ENCODE measurements at places on chromosomes 2 and 18. TPM values are rescaled to one million over a fixed set of nuclear protein-coding genes. Genes with fewer than 3 reads are reported as not detected.
A peak's percentile ranks its signal among the peaks of the same experiment; 100 is the strongest.

DNA sequence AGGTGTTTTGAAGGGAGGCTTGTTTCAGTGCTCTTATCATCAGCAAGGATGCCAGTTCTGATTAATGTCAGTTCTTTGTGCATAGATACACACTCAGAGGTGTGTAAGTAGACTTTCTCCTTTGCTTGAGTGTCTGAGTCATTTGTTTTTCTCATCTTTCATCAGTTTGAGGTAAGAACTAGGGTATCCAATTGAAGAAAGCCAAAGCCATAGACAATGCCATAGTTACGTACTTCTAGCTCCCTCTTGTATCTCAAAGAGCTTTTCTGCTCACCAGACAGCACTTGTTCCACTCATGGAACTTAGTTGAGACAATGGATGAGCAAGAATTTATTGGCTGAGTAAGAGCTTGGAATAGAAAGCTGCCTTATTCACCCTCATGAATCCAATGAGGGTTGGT, 520.1 kb downstream of the PIK3C3 start:
- H3K27ac ChIP-seq = no peak overlapping the region
- H3K4me1 ChIP-seq = no peaks in the 10 kb centered on the region
- DNase-seq = no peak

GRCh38 chr2:17164550-17164949, 353.7 kb downstream of the RAD51AP2 start:
- no peak overlapping the region for H3K4me3 ChIP-seq

DNA sequence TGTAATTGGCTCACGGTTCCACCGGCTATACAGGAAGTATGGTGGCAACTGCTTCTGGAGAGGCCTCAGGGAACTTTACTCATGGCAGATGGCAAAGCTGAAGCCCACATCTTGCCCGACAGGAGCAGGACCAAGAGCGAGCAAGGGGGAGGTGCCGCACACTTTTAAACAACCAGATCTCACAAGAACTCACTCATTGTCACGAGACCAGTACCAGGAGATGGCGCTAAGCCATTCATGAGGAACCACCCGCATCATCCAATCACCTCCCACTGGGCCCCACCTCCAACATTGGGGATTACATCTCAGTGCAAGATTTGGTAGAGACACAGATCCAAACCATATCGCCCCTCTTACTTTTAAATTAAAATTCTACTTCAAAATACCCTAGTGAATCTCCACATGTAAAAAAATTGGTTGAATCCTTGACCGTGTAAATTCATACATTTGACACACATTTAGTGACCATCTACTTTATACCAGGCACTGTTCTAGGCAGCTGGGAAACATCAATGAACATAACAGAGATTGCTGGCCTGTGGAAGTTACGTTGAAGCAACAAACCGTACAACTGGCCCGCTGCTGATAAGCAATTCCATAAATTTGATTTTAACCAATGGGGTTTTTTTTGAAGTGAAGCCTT, 87.6 kb downstream of the ALPK2 start:
- DNase-seq = no peak
- peak overlapping the region; percentile 66 for H3K4me3 ChIP-seq
- peaks cover 61% of the 10 kb centered on the region for H3K4me1 ChIP-seq
- H3K27me3 ChIP-seq = peaks cover 25% of the 10 kb centered on the region
- H3K36me3 ChIP-seq = no peaks in the 10 kb centered on the region

- H3K27me3 ChIP-seq = peaks cover 25% of the 10 kb centered on the region
- H3K4me1 ChIP-seq = peaks cover 8% of the 10 kb centered on the region
- DNase-seq = no peak
- H3K27ac ChIP-seq = no peak overlapping the region
- no peak overlapping the region for H3K4me3 ChIP-seq
These were observed 243.4 kb downstream of the TGIF1 start for GRCh38 chr18:3693410-3693809.

- H3K4me1 ChIP-seq = peaks cover 18% of the 10 kb centered on the region
- H3K27me3 ChIP-seq = peaks cover 88% of the 10 kb centered on the region
- no peak overlapping the region for H3K4me3 ChIP-seq
These were observed 40.5 kb upstream of the ATP6V1B1 start for GRCh38 chr2:70895249-70895648.

DNA sequence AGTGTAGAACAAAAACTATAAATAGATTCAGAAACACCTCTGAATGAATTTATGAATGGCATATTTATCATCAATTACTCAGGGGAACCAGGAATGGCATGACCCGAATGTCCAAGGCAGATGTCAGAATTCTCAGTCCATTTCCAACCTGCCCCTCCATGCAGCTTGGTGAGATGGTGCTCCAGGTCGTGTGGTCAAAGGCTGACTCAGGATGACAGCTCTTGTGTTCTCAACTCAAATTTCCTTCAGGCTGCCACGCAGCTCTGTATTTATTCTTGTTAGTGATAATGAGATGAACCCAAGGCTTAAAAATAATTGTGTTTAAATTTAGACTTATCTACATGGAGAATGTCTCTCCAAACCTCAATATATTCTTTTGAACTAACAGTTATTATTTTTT, 146.9 kb downstream of the METTL4 start:
- peaks cover 21% of the 10 kb centered on the region for H3K27me3 ChIP-seq
- no peak overlapping the region for H3K4me3 ChIP-seq
- no peak overlapping the region for H3K27ac ChIP-seq
- no peak for DNase-seq

GRCh38 chr2:219171231-219171651, 1.4 kb upstream of the SLC23A3 start:
- peaks cover 14% of the 10 kb centered on the region for H3K36me3 ChIP-seq
- DNase-seq = peak; percentile 72
- H3K27me3 ChIP-seq = no peaks in the 10 kb centered on the region
- H3K4me3 ChIP-seq = no peak overlapping the region
- H3K4me1 ChIP-seq = peaks cover 25% of the 10 kb centered on the region

DNA sequence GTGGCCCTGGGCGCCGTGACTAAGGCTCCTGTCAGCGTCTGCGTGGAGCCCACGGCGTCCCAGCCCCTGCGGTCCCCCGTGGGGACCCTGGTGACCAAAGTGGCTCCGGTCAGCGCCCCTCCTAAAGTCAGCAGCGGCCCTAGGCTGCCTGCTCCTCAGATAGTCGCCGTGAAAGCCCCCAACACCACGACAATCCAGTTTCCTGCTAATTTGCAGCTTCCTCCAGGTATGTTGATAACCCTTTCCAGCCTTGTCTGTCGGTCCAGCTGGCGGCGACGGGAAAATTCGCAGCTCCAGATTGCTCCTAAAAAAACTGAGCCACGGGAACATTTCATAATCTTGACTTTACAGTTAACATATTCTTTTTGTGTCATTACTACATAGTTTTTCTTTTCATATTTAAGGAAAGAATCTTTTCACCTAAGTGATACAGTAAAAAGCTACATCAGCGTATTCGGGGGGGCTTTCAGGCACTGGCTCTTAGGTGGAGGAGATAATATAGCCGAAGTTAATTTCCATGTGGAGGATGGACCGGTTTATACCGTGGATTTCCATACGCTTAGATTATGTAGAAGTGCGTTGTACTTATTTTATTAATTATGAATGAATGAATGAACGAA, 916 bp downstream of the TAF4B start:
- no peak overlapping the region for H3K27ac ChIP-seq
- H3K27me3 ChIP-seq = peaks cover 16% of the 10 kb centered on the region
- peak overlapping the region; percentile 85 for H3K4me3 ChIP-seq
- no peak for DNase-seq
- no peaks in the 10 kb centered on the region for H3K36me3 ChIP-seq

- peaks cover 5% of the 10 kb centered on the region for H3K36me3 ChIP-seq
- no peaks in the 10 kb centered on the region for H3K27me3 ChIP-seq
- no peak overlapping the region for H3K27ac ChIP-seq
- DNase-seq = no peak
- no peaks in the 10 kb centered on the region for H3K4me1 ChIP-seq
These were observed 41.3 kb downstream of the PARD3B start for GRCh38 chr2:204586444-204587180.

- H3K4me1 ChIP-seq = no peaks in the 10 kb centered on the region
- DNase-seq = no peak
- no peak overlapping the region for H3K4me3 ChIP-seq
- no peaks in the 10 kb centered on the region for H3K27me3 ChIP-seq
- H3K27ac ChIP-seq = no peak overlapping the region
- no peaks in the 10 kb centered on the region for H3K36me3 ChIP-seq
These were observed 326.3 kb downstream of the TSN start for GRCh38 chr2:122081751-122082150.

GRCh38 chr18:21194871-21195771, 46.9 kb upstream of the GREB1L start:
- H3K4me3 ChIP-seq = no peak overlapping the region
- peaks cover 26% of the 10 kb centered on the region for H3K27me3 ChIP-seq
- H3K36me3 ChIP-seq = no peaks in the 10 kb centered on the region
- no peak overlapping the region for H3K27ac ChIP-seq
- no peak for DNase-seq

DNA sequence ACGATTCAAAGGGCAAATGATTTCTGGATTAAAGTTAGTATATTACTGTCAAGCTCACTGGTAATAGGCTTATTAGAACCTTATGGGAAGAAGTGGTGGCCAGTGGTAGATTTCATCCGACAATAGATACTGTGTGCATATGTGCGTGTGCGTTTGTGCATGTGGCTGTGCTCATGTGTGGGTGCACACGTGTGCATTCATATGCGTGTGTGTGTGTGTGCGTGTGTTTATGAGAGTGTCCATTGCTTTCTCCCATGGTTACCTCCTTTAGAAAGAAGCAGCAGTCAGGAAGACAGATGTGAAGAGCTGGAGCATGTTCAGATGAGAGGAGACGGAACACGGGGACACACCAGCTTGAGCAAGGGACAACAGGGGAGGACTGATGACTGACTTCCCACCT, 8.9 kb upstream of the MROH2A start:
- DNase-seq = no peak
- no peak overlapping the region for H3K4me3 ChIP-seq
- H3K36me3 ChIP-seq = no peaks in the 10 kb centered on the region
- H3K27ac ChIP-seq = no peak overlapping the region
- H3K4me1 ChIP-seq = no peaks in the 10 kb centered on the region
- peaks cover 41% of the 10 kb centered on the region for H3K27me3 ChIP-seq

- DNase-seq = no peak
- H3K27ac ChIP-seq = no peak overlapping the region
- no peaks in the 10 kb centered on the region for H3K27me3 ChIP-seq
- H3K4me3 ChIP-seq = no peak overlapping the region
- no peaks in the 10 kb centered on the region for H3K36me3 ChIP-seq
- H3K4me1 ChIP-seq = peaks cover 9% of the 10 kb centered on the region
These were observed 3.9 kb downstream of the NEB start for GRCh38 chr2:151730262-151730975.

- no peak for DNase-seq
- peak overlapping the region; percentile 27 for H3K27ac ChIP-seq
- H3K4me1 ChIP-seq = peaks cover 18% of the 10 kb centered on the region
- H3K4me3 ChIP-seq = peak overlapping the region; percentile 12
These were observed 209.6 kb downstream of the STK39 start for GRCh38 chr2:168037778-168038177.

DNA sequence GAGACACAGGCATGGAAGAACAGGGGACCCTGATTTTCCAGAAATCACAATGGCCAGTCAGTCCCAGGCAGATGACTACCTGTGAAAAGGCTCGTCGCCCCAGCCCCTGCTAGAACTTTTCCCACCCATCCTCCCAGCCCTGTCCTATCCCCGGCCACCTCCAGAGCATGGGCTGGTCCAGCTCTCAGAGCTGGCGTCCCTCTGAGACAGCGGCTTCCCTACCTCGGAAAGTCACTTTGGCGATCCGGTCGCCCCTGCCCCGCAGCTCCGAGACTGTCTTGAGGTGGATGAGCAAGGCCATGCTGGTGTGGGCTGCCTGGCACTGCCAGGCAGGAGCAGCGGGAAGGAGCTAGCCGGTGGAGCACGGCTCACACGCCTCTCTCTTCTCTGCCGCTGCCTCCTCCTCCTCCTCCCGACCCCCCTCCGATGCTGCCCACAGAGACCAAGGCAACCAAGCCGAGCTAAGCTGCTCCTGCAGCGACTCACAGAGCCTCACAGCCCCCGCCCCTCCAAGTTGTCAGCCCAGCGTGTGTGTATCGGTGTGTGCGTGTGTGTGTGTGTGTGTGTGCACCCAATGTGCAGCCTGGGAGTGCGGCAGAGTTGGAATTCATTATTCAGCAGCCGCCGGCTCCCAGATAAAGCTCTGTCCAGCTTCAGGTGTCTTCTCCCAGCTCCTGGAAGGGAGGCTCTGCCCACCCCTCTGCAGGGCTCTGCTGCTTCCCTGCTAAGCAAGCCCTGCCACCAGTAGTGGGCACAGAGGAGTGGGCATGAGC, 80.5 kb upstream of the OTOF start:
- H3K4me1 ChIP-seq = peaks cover 5% of the 10 kb centered on the region
- DNase-seq = peak; percentile 53
- no peaks in the 10 kb centered on the region for H3K36me3 ChIP-seq
- no peak overlapping the region for H3K4me3 ChIP-seq
- H3K27ac ChIP-seq = no peak overlapping the region

DNA sequence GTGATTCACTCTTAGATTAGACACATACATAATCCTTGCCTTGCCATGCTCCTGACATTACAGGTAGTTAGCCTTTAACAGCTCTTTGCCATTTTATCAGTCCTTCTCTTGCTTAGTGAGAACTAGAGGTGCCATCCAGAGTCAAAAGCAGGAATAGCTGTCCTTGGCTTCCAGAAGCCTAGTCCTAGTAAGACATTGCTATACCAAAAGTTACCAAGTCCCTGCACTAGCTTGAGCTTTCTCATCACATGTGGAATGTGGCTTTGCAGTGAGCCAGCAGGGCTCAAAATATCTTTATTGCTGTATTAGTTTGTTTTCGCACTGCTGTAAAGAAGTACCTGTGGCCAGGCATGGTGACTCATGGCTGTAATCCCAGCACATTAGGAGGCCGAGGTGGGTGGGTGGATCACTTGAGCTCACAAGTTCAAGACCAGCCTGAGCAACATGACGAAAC, 104.7 kb upstream of the NOSTRIN start:
- peaks cover 16% of the 10 kb centered on the region for H3K36me3 ChIP-seq
- no peaks in the 10 kb centered on the region for H3K4me1 ChIP-seq
- no peaks in the 10 kb centered on the region for H3K27me3 ChIP-seq
- DNase-seq = no peak
- H3K27ac ChIP-seq = no peak overlapping the region
- H3K4me3 ChIP-seq = no peak overlapping the region

DNA sequence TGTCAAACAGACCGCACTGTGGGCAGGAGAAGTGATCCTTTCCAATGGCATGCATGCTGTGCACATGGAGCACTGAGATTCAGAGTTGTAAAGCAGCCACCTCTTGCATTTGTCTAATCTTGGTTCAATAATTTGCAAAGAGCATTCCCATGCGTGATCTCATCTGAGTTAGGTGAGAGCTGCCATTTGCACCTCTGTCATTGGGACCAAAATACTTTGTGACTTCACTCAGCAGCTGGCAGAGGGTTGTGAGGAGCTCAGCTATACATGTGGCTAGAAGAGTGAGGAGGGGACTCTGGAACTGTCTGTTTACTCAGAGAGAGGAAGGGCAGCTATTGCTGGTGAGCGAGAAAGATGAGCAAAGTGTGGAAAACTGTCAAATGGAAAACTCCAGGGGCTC, 265.1 kb upstream of the TNP1 start:
- peaks cover 17% of the 10 kb centered on the region for H3K27me3 ChIP-seq
- H3K4me3 ChIP-seq = no peak overlapping the region
- no peaks in the 10 kb centered on the region for H3K36me3 ChIP-seq
- H3K4me1 ChIP-seq = no peaks in the 10 kb centered on the region
- H3K27ac ChIP-seq = no peak overlapping the region

- H3K4me1 ChIP-seq = no peaks in the 10 kb centered on the region
- no peak overlapping the region for H3K27ac ChIP-seq
- no peak overlapping the region for H3K4me3 ChIP-seq
- no peaks in the 10 kb centered on the region for H3K27me3 ChIP-seq
- no peak for DNase-seq
These were observed 488.7 kb upstream of the TCF4 start for GRCh38 chr18:56076723-56077122.

Gene CYS1
- total RNA-seq = not detected

Gene FEV
- total RNA-seq = not detected

Gene TBR1
- not detected for total RNA-seq

Gene IL18RAP
- 159 TPM for total RNA-seq

All from natural killer cell treated with Interleukin-12 subunit alpha and Interleukin-12 subunit beta and Interleukin-15 and Interleukin-18, amount 100 ng/mL, for 72 hours (primary cell).